ENCODE measurements at places on chromosomes 2 and 18. TPM values are rescaled to one million over a fixed set of nuclear protein-coding genes. Genes with fewer than 3 reads are reported as not detected.

Gene FSHR
- total RNA-seq = not detected

Gene ATL2
- 43.2 TPM for total RNA-seq

Gene SEH1L
- total RNA-seq = 67.0 TPM

Gene PCARE
- not detected for total RNA-seq

Gene CHRNA1
- not detected for total RNA-seq

Gene PLCL1
- total RNA-seq = not detected

Gene DLX2
- total RNA-seq = 0.16 TPM

Gene NCKAP5
- total RNA-seq = not detected

Gene KHK
- 2.6 TPM for total RNA-seq

Gene LAMA1
- not detected for total RNA-seq

Gene FEV
- not detected for total RNA-seq

Gene CXCR1
- not detected for total RNA-seq

Gene ARHGAP25
- 324 TPM for total RNA-seq

DNA sequence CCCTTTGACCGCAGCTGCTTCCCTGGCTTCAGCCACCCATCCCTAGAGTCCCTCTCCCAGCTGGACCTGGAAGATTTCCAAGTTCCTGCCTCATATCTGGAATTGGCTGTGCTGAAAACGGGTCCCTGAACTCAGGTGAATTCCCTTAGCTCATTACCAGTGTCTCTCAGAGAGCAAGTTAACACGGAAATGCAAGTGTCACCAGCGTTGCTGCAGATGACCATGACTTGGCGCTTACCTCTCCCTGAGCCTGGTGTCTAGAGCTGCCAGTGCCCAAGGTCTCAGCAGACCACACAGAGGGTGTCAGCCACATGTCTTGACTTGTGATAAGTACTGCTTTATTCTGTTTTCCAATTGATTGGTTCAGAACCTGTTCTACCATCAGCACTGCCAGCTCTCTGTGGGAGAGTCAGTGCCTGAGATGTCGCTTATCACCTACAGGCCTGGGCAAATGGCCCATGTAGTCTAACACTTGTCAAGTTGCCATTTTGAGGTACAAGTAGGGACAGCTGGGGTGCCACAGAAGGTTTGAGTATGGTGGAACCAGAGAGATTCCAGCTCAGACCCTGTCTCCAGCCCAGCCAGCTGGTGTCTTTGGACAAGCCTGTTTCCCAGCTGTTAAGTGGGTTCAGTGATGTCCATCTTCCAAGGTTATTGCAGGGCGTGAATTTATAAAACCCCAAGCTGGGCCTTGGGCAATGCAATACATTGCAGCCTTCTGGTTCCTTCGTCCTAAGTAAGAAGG lies 48.7 kb downstream of the LYPD1 start:
- no peaks in the 10 kb centered on the region for H3K27me3 ChIP-seq
- H3K4me3 ChIP-seq = no peak overlapping the region
- no peaks in the 10 kb centered on the region for H3K4me1 ChIP-seq
- H3K36me3 ChIP-seq = no peaks in the 10 kb centered on the region
- no peak overlapping the region for H3K27ac ChIP-seq

GRCh38 chr2:150274108-150274507 lies 213.4 kb downstream of the RND3 start:
- no peaks in the 10 kb centered on the region for H3K4me1 ChIP-seq
- H3K36me3 ChIP-seq = no peaks in the 10 kb centered on the region
- no peaks in the 10 kb centered on the region for H3K27me3 ChIP-seq
- H3K4me3 ChIP-seq = no peak overlapping the region
- DNase-seq = no peak
- H3K27ac ChIP-seq = no peak overlapping the region

- H3K27me3 ChIP-seq = no peaks in the 10 kb centered on the region
- H3K27ac ChIP-seq = no peak overlapping the region
- H3K4me1 ChIP-seq = no peaks in the 10 kb centered on the region
- no peak overlapping the region for H3K4me3 ChIP-seq
- no peak for DNase-seq
- H3K36me3 ChIP-seq = no peaks in the 10 kb centered on the region
These were observed 193.8 kb downstream of the SEPTIN10 start for GRCh38 chr2:109419960-109420370.

DNA sequence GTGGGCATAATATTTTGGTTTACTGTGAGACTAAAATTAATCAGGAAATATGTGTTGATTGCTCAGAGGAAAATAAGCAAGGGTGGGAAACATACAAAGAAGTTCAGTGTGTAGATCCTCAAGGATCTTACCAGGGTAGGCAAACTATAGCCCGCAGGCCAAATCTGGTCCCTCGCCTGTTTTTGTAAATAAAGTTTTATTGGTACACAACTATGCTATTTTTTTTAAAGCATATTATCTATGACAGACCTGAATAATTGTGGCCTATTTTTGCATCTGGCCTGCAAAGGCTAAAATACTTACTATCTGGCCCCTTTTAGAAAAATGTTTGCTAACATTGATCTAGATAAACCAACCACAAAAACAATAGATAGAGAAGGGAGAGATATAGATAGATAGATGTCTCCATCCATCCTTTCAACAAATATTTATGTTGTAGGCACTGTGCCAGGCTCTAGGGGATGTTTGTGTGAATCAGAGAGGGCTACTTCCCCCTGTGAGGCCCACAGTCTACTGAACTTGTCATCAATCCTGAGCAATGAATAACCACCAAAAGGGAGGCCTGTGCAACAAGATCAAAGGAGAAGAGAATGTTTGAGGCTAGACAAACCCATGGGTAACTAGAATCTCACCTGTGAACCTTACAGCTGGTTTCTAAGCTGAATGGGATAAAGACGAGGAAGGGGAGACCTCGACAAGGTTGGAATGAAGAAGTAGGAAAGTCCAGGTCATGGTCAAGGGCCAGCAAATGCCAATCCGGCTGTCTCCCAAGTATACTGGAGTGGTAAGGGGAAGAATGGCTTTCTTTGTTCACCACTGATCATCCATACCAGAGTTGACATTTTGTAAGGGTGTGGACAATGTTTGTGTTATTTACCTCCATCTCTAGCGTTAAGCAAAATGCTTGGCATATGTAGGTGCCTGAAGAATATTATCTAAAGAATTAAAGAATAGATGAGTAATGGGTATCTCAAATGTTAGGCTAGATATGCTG lies 23.6 kb downstream of the ALPK2 start:
- no peaks in the 10 kb centered on the region for H3K27me3 ChIP-seq
- H3K4me3 ChIP-seq = no peak overlapping the region
- DNase-seq = no peak

DNA sequence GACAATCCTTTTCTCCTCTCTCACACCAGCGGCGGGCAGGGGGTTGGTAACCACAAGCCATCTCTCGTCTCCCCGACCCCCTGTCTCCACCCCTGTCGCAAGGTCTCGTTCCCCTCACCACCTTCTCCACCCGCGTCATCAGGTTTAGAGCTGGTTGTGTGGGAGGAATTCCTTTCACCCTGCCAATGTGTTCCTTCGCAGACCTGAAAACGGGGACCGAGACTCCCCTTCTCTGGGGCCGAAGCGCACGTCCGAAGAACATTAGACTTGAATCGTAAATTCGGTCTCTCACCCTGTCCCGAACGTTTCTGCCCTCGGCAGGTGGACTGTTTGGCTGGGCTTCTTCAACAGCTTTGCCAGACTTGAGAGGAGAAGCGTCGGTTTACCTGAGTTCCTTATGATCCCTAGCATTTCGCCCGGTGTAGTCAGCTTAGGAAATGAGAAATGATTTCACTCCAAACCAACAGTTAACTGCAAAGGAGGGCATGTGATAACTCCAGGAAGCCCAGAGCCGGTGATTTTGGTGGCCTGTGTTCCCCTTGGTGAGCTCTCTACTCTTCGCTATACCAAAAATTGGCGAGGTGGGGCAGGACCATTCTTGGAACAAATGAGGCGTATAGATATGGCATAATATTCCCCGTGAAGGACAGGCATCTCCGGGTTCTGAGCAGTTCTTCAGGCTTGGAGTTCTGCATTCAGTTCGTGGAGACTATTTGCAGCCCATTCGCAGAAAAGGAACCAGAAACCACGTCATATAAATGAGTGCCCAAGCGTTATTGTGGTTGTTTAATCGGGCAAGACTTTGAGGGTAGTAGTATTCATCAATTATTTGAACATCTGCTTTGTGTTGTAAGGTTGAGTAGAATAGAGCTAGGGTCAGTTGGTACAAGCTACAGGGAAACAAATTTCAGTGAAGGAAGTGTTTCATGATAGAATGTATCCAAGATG lies 694 bp downstream of the CFAP36 start:
- H3K27me3 ChIP-seq = no peaks in the 10 kb centered on the region
- peak overlapping the region; percentile 98 for H3K4me3 ChIP-seq
- peak overlapping the region; percentile 96 for H3K27ac ChIP-seq
- DNase-seq = peak; percentile 17
- peaks cover 16% of the 10 kb centered on the region for H3K4me1 ChIP-seq

- no peaks in the 10 kb centered on the region for H3K4me1 ChIP-seq
- H3K36me3 ChIP-seq = no peaks in the 10 kb centered on the region
- H3K4me3 ChIP-seq = no peak overlapping the region
- DNase-seq = no peak
- H3K27me3 ChIP-seq = no peaks in the 10 kb centered on the region
- no peak overlapping the region for H3K27ac ChIP-seq
These were observed 301.0 kb upstream of the HS6ST1 start for GRCh38 chr2:128619471-128620325.

DNA sequence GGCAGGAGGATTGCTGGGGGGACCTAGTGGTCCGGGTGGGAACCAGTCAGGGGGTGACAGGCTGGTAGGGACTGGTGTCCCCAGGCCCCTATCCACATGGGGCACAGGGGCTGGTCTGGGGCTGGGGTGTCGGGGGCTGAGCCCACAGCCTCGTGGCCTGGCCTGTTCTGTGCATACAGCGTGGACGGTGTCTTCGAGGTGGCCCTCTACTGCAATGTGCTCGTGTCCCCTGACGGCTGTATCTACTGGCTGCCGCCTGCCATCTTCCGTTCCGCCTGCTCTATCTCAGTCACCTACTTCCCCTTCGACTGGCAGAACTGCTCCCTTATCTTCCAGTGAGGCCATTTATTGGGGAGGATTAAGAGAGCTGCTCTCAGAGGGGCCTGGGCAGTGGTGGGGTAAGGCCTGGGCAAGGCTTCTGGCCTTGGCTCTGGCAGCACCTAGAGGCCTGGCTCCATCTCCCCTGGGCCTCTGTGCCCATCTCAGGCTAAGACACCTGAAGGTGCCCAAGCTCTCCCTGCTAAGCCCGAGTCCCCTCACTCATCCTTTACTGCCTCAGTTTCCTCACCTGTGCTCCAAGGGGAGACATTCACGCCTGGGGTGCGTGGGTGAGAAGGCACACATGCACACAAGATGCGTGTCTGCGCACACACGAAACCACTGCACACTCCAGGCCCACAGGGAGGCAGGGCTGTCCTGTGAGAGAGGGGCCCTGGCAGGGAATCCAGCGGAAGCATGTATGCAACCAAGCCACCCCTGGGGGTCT lies 1.9 kb downstream of the CHRNG start:
- H3K4me3 ChIP-seq = no peak overlapping the region
- H3K27me3 ChIP-seq = peaks cover 5% of the 10 kb centered on the region
- DNase-seq = no peak
- no peak overlapping the region for H3K27ac ChIP-seq
- peaks cover 10% of the 10 kb centered on the region for H3K36me3 ChIP-seq

DNA sequence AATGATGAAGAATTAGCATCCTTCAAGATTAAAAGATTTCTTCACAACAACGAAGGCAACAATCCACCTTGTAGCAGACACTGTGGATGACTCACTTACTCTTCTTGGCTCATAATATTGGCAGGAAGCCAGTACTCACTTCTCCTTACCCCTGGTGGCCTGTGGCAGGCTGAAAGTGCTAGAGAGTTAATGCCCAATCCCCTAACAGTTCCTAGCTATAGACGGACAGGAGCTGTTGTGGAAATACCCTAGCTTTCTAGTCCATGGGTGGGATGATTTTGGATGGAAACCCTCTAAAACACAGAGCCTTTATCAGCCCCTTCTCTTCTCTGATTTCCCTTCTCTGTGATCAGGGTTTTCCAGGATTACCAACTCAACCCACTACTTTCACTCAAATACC lies 128.6 kb upstream of the NYAP2 start:
- H3K4me3 ChIP-seq = no peak overlapping the region
- no peaks in the 10 kb centered on the region for H3K36me3 ChIP-seq
- no peaks in the 10 kb centered on the region for H3K27me3 ChIP-seq
- DNase-seq = peak; percentile 19
- peaks cover 39% of the 10 kb centered on the region for H3K4me1 ChIP-seq

GRCh38 chr2:15913146-15913545 lies 27.2 kb upstream of the MYCN start:
- no peak for DNase-seq
- H3K36me3 ChIP-seq = no peaks in the 10 kb centered on the region
- no peak overlapping the region for H3K27ac ChIP-seq
- no peak overlapping the region for H3K4me3 ChIP-seq

DNA sequence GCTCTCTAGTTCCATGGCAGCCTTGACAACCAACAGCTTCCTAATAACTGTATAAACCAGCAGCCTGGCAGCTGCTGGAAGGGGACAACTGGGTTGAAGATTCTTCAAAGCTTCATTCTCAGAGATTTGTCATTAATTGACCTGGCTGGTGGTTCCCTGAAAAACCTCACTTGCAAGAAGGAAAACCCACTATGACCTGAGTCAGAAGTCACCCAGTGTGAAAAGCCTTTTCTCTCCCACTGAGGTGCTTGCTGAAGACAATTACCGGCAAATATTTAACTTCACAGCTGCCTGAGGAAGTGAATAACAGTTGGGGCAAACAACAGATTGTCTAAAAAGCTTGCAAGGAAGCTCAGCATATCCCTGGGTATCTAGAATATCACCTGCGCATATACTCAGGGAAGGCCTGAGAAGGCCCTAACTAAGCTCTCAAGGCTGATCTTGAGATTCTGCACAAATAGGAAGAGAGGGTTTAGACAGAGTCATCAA lies 49.9 kb downstream of the CRACDL start:
- H3K27ac ChIP-seq = no peak overlapping the region
- H3K36me3 ChIP-seq = peaks cover 12% of the 10 kb centered on the region
- H3K27me3 ChIP-seq = peaks cover 23% of the 10 kb centered on the region
- H3K4me3 ChIP-seq = no peak overlapping the region

DNA sequence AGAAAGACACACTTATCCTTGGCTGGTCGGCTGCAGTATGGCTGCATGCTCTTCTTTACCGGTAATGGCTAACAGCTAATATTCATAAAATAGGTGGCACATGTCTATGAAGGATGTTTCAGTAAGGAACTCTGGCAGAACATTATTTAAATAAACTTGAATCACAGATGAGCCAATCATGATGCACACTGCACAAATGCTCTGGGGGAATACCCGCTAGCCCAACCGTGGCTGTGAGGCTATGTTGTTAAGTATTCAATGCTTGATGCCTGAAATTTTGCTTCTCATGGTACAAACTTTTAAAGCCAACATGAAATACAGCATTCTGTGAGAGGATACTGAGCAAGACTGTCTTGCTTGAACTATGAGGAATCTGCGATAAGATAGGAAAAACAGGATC lies 505.8 kb downstream of the ZEB2 start:
- peaks cover 2% of the 10 kb centered on the region for H3K36me3 ChIP-seq
- peaks cover 8% of the 10 kb centered on the region for H3K4me1 ChIP-seq
- no peaks in the 10 kb centered on the region for H3K27me3 ChIP-seq
- no peak overlapping the region for H3K27ac ChIP-seq

DNA sequence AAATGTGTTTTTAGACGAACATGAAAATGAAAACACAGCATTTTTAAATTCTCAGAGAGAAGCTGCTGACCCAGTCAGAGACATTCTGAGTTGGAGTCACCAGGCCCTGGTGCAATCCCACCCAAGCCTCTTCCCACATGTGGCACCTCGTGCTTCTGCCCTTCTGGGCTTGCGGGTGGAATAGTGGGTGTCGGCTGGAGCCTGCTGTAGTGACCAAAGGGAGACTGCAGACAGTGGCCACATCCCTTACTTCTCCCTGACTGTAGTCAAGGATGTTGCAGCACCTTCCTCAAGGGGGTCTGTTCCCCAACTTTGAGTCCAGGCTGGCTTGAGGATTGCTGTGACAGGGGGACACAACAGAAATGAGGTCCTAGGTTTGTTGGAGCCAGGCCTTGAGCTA lies 104.4 kb upstream of the GLI2 start:
- no peak for DNase-seq
- no peaks in the 10 kb centered on the region for H3K27me3 ChIP-seq
